ENCODE measurements at places on chromosomes 2 and 18.

- no peak for DNase-seq
These were observed at the start of gene STPG4 for GRCh38 chr2:47155091-47155876. Gene STPG4 (minus strand): TSS chr2:47155308. CDS start chr2:47155251, 57 bp downstream.

DNA sequence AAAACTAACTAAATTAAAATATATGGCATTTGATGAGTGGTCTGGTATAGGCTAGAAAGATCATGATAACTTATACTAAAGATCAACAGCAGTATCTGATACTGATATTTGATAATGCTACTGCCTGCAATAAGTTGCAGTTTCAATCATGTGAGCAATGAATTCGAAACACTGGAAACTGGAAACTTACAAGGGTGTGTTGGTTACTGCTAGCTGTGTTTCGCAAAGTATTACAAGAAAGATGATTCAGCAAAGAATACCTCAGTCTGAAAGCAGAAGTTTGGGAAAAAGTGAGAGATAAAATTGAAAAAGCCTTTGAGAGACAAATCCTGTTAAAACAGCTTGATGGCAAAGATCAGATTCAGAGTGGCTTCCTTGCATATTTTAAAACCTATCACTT lies 294.5 kb downstream of the CCDC178 start:
- no peak for DNase-seq

- no peak for DNase-seq
These were observed 128.0 kb downstream of the ZNF407 start for GRCh38 chr18:74725690-74726089.

DNA sequence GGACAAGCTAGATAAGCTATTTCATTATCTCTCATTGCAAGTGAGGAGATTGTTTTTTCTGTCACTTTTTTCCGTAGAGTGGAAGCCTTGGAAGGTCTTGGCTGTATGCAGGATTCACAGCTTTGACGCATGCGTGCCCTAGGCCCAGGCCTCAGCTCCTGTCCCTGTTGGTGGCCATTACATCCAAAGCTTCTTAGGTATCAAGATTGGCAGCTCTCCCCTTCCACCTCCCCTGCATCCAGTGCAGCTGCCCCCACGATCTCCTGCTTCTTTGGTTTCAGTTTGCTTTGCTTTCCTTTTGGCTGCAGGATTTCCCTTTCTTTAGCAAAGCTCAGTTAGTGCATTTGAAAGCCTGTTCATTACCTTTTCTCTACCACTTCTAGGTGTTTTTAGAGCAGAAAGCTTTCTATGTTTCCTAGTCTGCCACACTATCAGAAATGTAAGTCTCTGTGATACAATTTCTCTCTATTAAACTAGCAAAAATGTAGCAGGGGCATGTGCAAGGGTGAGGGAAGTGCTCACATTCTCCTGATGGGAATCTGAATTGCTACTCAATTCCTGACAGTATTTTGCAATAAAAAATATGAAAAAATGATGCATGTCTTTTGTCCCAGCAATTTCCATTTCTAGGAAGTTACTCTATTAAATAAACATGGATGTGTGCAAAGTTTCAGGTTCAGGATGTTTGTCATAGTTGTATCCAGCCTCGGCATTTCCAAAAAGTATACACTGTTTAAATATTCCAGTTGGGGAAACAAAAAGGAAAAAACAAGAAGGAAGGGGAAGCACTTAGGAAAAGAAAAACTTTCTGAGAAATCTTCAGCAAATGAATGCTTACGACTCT lies 91.2 kb downstream of the LIPG start:
- no peak for DNase-seq

- peak; percentile 90 for DNase-seq
These were observed 12.6 kb upstream of the KCMF1 start for GRCh38 chr2:84958135-84959059.

DNA sequence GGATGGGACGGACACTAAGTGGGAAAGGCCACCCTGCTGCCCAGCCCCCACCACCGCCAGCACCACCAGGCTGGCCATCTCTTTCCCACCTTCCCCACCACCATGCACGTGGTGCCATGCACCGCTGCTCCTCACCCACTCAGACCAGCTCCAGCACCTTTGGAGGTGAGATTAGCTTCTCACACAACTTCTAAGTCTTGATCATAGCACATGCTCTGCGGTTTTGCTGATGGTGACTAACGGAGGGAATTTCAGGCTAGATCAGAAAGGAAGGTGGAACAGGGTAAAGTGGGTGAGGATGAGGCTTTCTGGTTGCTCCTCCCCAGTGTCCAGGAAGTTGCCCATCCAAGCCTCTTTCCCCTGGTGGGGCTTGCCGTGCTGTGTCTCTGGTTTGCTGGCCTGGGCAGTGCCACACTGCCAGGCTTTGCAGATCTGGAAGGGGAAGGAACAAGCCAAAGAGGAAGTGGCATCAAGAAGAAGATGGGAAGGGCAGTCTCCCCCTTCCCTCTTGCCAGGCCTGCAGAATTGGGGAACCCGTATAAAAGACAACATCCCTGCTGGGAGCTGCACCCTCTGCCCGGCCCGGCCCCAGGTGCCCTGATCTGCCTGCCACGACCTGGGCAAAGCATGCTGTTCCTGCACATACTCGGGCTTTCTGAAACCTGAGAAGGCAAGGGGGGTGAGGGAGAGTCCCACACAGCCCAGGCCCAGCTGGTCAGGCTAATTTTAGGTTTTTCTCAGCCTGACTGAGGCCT lies 44.3 kb upstream of the CAB39 start:
- no peak for DNase-seq

- no peak for DNase-seq
These were observed 113.8 kb upstream of the HAAO start for GRCh38 chr2:42906111-42906556.

DNA sequence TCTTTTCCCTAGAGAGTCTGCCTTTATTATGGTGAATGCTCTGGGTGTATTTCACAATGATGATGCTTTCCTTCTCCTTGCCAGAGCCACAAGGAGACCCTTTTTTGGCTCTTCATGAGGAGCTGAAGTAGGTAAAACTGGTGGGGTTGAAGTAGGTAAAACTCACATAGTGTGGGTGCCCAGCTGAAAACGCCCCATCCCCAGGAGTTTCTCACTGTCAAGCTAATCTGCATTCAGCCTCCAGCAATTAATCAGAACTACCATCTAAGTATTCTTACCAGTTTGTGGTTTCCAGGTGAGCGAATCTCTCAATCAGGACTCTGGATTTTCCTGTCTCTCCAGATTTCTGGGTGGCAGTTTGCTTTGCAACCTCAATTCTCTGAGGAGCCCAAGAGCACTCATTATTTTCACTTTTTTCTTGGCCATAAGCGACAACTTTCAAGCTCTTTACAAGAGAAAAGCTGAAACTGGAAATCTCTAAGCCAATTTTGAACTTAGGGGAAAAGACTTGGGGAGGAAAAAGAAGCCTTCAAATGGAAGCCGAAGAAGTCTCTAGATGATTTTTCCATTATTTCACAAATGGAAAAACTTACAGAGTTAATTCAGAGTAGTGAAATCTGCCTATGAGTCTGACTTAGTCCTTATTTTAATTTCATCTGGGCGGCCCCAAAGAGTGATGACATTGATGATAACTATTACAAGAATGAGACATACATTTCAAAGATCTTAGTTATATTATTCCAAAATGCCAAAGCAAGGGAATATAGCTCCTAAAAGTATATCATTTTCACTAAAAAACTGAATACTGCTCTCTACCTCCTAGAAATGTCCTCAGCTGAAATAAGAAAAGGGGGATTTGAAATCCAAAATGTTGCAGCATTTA lies 121.4 kb upstream of the MAP3K20 start:
- DNase-seq, result peak; percentile 69

DNA sequence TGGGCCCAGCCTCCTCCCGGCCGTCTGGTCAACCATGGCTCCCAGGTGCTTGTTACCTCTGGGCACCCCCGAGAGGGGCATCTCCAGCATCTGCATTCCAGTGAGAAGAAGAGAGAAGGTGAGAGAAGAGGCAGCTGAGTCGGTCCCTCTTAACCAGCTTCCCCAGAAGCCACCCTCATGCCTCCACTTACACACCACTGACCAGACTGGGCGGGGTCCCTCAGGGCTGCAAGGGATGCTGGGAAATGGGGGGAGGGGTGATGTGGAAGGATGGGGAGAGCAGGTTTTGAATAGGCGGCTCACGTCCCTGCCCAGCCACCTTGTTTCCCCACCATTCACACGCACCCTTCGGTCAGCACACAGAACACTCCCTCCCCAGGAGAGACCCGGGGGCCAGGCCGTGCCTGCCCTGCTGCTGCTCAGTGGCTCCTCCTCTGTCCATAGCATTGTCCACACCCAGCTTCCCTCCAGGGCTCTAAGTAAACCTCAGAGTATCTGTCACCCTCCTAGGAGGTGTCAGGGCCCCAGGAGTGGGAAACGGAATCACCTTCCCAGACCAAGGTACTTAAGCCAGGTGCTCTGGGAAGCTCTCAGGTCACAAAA lies 34.7 kb downstream of the GBX2 start:
- no peak for DNase-seq

DNA sequence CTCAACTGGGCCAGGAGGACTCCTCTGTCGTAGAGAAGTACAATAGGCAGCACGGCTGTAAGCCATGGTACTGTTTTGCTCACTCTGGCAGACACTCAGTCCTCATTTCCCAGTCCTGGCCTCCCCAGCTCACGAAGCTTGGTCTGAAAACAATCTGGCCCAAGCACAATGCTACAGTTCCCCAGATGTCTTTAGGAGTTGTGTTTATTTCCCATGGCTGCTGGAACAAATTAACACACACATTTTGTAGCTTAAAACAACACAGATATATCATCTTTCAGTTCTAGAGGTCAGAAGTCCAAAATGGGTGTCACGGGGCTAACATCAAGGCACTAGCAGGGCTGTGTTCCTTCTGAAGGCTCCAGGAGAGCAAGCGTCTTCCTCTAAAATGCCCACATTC lies 13.0 kb downstream of the FABP1 start:
- DNase-seq, result peak; percentile 9

DNA sequence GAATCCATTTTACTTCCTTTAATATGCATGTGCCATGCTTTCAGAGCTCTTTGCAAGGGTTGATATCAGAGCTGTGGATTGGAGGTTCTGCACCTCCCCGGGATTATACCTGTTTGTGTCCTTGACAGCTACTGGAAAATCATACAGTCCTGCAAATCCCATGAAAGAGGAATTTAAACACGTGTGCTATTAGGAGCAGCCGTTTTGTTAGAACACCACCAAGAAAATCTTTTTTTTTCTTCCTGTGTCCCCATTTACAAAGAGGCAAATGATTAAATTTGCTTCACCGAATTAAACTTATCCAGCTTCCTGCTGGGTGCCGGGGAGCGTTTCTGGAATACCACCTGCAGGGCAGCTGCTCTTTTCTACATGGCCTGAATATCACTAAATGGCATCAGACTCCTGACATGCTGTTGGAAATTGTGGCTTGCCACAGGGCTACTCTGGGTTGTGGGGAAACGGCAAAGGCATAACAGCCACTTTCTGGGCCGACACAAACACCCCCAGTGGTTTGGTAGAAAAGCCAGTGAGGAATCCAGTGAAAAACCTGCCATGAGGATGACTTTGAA lies 23.4 kb upstream of the SOX11 start:
- no peak for DNase-seq

GRCh38 chr18:60292186-60292585 lies 80.4 kb downstream of the MC4R start:
- DNase-seq, result no peak

DNA sequence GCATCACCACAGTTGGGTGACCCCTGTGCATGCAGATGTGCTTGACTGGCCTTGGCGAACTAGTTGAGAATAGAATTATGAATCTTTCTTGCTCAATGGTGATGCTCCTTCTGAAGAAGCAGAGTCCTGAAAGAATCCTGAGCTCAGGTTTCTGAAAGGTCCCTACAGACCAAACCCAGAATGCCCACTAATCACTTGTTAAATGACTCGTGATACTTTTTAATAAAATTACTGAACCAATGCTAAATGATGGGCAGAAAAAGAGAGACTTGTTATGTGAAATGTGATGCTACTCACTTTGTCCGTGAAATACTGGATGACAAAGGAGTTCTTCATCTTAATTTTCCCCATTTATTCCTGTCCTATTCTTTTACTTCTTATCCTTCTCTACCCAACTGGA lies 263.5 kb upstream of the LRRTM1 start:
- no peak for DNase-seq

DNA sequence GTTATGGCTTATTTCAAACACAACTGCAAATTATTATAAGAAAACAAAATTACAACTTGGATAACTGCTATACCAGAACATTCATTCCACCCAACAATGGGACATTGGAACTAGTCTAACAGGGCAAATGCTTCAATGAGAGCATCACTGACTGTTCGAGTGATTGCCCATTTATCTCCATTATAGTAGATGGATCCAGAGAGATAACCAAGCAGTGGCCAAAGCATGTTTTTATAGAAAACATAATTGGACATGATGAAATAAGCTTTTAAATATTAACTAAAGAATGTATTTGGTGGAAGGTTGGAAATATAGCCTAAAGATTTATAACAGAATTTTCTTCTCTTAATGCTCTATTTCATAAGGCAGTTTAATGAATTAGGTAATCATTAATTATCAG lies 634.8 kb downstream of the NUP35 start:
- DNase-seq, result no peak

DNA sequence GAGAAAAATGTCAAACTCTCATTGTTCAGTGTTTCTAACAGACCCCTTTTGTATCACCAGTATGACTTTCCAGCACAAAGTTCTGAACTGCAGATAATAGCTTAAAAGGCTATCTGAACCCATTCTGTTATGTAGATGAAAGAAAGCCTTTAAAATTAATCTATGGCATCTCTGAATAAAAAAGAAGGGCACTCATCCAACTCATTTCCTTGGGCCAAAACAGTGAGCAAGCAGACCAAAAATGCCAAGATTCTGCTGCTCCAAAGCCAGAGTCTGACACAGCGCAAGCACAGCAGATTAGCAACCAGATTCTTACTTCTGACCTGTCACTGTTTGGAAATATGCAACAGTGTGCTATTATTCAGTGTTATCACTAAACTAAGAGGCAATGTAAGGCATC lies 22.6 kb upstream of the ITGA6 start:
- DNase-seq, result peak; percentile 73

DNA sequence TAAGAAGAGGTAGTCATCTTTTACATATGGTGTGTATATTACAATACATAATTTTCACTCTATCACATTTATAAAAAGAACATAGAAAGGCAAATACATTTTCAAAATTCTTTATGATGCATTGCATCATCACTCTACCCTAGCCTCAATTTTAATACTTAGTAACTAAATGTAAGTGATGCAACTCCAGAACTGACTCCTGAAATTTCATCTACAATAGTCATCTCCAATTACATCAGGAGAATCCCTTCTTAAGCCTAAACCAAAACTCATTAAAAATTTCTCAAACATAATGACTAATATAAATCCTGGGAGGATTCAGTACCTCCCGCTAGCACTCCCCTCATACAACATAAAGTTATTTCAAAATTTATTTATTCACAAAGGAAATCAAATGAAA lies 15.9 kb downstream of the TMX3 start:
- DNase-seq, result peak; percentile 51

DNA sequence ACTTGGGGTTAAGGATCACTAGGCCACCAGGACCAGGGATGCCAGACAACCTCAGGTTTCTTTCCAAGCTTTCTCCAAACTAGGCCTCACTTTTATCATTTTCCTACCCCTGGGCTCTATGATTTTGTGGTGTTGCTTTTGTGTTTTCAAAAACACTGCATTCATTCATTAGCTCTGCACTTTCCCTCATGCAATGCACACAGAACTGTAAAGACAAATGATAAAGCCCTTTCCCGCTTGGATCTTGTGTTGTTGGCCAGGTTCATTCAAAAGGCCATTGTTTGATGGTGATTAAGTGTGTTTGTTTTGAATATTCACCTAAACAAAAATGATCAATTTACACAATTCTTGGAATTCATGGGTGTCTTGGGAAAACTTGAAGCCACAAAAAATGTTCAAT lies 210.7 kb upstream of the TNP1 start:
- DNase-seq, result no peak

- DNase-seq, result no peak
These were observed 261.0 kb downstream of the ZNF516 start for GRCh38 chr18:76233876-76234675.
